ENCODE measurements at places on chromosomes 7 and 10. TPM values are rescaled to one million over a fixed set of nuclear protein-coding genes. Genes with fewer than 3 reads are reported as not detected.

The CYP26C1 gene
- not detected for total RNA-seq

The PNLIP gene
- not detected for total RNA-seq

The CALHM2 gene
- 4.8 TPM for total RNA-seq

The FAS gene
- total RNA-seq = 31.9 TPM

The IGFBP1 gene
- total RNA-seq = 49.0 TPM

The SORCS3 gene
- total RNA-seq = not detected

The CYP2C19 gene
- total RNA-seq = not detected

The TMEM213 gene
- not detected for total RNA-seq

The OR13A1 gene
- not detected for total RNA-seq

The TEX47 gene
- total RNA-seq = not detected

The AVPI1 gene
- total RNA-seq = 96.2 TPM

The SMKR1 gene
- total RNA-seq = 10.0 TPM

The SLC16A9 gene
- total RNA-seq = 0.10 TPM

The SLC26A5 gene
- total RNA-seq = not detected

The SYNPO2L gene
- total RNA-seq = not detected

The OR6V1 gene
- not detected for total RNA-seq

The DEPP1 gene
- 1.4 TPM for total RNA-seq

The EVX1 gene
- total RNA-seq = 0.19 TPM

The MBLAC1 gene
- total RNA-seq = 3.0 TPM

The SPDYE2B gene
- total RNA-seq = not detected

The C1QL3 gene
- not detected for total RNA-seq

The PCLO gene
- 1.2 TPM for total RNA-seq

The NRG3 gene
- not detected for total RNA-seq

The LIPK gene
- total RNA-seq = not detected

The ZNF33A gene
- total RNA-seq = 7.8 TPM

The AS3MT gene
- total RNA-seq = 3.3 TPM

The LLCFC1 gene
- total RNA-seq = not detected

The VENTX gene
- not detected for total RNA-seq

The FFAR4 gene
- 0.22 TPM for total RNA-seq

The HABP2 gene
- total RNA-seq = 0.12 TPM

The MARVELD1 gene
- 49.0 TPM for total RNA-seq

The ODAD2 gene
- not detected for total RNA-seq

The C10orf105 gene
- total RNA-seq = not detected

The GPR15LG gene
- total RNA-seq = not detected

The SYT15B gene
- 5.2 TPM for total RNA-seq

The ELOVL3 gene
- 0.38 TPM for total RNA-seq

The TLX1 gene
- total RNA-seq = not detected

The PTPRE gene
- 4.0 TPM for total RNA-seq

The SEC61G gene
- total RNA-seq = 354 TPM

The LRRN3 gene
- not detected for total RNA-seq

The HKDC1 gene
- total RNA-seq = 12.9 TPM

The KAT6B gene
- total RNA-seq = 6.6 TPM

The LRRD1 gene
- total RNA-seq = not detected

The FGF8 gene
- total RNA-seq = not detected

The GJC3 gene
- not detected for total RNA-seq

The ATRNL1 gene
- 0.20 TPM for total RNA-seq

The SLC26A3 gene
- not detected for total RNA-seq

The BEND7 gene
- total RNA-seq = 9.5 TPM

The AKR1C8 gene
- total RNA-seq = not detected

The P4HA1 gene
- 24.3 TPM for total RNA-seq
